ENCODE measurements at places on chromosomes 12 and 14.

DNA sequence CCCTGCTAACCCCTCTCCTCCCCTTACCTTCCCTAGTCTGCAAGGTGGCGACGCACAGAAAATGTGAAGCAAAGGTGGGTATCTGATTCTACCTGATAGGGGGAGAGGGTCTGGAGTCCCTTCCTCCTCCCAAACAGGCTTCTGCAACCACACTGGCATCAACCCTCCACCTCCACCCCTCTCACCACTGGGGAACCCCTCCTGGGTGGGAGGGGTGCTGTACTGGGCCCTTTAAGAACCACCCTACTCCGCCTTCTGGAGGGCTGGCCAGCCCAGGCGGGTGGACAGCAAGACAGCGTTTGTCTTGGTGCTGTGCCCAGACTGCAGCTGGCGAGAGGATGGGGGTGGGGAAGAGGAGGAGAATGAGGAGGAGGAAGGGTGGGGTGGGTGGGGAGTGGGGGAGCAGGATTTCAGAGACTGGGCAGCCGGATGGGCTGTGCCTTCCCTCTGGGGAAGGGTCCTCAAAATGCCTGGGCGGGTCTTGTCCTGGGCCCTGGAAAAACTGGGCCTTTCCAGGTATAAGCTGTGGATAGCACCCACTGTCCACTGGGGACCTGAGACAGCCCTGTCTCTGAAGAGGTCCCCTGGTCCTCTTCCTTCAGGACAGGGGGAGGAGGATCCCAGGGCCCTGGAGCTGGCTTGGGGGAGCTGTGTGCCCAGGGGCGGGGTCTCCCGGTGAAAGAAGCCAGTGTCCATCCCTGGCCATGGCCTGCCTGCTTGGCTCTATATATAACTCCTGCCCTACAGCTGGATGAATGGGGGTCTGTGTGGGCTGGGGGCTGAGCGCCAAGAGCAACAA lies 2.8 kb downstream of the TNS2 start:
- DNase-seq = peak; percentile 97

DNA sequence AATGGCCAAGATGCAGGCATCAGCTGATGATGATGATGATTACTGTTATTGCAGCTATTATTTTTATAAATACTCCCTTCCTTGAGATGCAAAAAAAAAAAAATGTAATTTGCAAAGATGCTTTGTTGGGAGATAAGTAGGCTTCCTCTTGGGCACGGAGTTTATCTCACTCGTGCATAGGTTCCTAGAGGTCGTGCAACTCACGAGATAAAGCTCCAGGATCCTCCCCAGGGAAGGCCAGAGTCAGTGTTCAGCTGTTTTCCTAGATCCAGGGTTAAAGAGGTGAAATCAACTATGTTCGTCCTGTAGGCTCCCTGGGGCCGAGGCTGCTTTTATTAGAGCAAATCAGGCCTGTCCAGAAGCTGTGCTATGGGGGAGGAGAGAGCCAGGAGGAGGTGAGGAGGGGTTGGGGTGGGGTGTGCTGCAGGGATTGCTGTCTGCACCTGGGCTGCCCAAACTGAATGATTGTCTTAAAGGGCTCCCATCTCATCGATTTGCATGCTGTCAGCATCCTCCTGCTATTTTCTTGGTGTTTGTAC lies 270.3 kb downstream of the NRXN3 start:
- no peak for DNase-seq

- no peak for DNase-seq
These were observed 11.6 kb upstream of the SYNDIG1L start for GRCh38 chr14:74437496-74438053.

DNA sequence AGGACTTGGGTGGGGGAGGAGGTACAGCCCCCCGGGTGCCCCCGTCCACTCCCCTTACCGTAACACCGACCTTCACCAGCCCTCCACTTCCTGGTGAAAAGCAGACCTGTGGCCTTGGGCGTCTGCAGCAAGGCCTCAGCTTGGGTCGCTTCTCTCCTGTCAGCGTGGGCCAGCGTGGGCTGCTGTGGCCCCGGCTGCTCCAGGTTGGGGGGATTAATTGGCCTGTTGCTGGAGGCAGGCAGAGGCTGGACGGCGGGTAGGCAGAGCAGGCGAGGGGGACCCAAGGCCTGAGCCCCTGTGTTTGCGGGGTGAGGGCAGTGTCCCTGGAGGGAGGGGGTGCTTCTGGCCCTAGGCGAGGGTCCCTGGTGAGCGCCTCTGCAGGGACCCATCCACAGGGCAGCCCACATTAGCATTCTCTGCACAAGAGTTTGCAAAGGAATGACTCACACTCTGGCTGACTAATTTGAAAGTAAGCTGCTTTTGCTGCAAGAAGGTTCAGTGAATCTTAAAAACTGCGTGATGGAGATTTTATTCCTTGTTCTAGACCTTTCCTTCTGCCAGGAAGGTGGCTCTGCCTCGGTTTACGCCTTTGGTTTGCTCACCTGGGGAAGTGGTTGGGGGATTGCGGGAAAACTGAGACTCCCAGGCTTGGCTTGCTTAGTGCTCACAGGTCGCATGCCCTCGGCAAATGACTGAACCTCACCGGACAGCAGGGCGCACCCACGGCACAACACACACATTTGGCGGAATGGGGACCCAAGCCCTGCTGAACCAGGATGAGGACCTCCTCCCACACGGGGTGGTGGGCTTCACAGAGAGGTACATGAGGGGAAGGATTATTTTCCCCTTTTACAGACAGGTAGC lies 37.9 kb upstream of the DLK1 start:
- DNase-seq = no peak

GRCh38 chr12:85626001-85626783 lies 210.0 kb downstream of the RASSF9 start:
- no peak for DNase-seq

GRCh38 chr12:62210422-62210821 lies 49.8 kb upstream of the USP15 start:
- peak; percentile 12 for DNase-seq

GRCh38 chr14:94376976-94377865 lies 11.2 kb downstream of the SERPINA1 start:
- no peak for DNase-seq

- DNase-seq = peak; percentile 33
These were observed at the start of gene WSCD2 for GRCh38 chr12:108129017-108129812. Gene WSCD2, plus strand, starts transcription at chr12:108129288. Its CDS starts 66,545 bp downstream, at chr12:108195833.

- no peak for DNase-seq
These were observed 34.2 kb upstream of the STRN3 start for GRCh38 chr14:31060253-31060875.

DNA sequence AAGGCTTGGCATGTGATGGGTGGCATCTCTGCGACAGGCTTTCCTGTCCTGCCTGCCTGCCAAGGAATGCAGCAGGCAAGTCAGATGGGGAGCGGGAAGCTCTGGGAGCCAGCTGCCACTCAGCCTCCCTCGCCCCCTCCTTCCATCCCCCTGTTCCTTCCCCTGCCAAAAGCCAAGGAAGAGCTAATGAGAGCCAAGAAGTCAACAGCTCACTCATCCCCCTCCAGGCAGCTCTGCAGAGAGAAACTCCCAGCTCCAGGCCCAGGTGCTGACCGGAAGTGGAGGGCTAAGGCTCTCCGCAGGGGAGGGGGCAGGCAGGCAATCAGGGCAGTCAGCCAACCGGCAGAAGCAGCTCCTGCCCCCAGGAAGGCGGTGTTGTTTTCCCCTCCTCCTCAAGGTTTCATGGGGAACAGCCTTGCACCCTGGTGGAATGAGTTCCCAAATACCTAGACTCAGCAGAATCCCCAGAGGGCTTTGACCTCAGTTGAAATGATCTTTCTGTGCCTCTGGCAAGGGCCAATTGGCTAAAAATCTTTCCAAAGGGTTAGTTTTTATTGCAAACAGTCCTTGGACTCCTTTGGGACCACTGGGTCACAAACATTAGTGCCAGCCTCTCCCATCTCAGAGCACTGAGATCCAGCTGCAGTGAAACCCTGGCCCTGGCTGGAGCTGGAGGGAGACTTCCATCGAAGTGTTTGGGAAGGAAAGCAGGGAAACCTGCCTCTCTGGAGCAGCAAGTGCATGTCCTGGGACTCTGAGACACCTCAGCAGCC lies 349.1 kb downstream of the DPF3 start:
- no peak for DNase-seq

DNA sequence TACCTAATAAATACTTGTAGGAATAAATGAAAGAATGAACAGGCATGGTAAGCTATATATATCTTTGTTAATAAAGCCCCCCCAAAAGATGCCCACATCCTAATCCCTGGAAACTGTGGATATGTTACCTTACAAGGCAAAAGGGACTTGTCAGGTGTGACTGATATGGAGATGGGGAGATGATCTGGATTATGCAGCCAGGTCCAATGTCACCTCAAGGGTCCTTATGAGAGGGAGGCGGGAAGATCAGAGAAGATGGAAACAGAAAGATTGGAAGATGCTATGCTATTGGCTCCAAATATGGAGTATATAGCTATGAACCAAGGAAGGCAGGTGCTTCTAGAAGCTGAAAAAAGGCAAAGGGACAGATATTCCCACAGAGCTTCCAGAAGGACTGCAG lies 3.4 kb downstream of the RBM19 start:
- DNase-seq = no peak

GRCh38 chr12:117835156-117835555 lies 133.6 kb downstream of the KSR2 start:
- DNase-seq = no peak

- DNase-seq = no peak
These were observed 255.2 kb downstream of the NRXN3 start for GRCh38 chr14:78425330-78425729.

DNA sequence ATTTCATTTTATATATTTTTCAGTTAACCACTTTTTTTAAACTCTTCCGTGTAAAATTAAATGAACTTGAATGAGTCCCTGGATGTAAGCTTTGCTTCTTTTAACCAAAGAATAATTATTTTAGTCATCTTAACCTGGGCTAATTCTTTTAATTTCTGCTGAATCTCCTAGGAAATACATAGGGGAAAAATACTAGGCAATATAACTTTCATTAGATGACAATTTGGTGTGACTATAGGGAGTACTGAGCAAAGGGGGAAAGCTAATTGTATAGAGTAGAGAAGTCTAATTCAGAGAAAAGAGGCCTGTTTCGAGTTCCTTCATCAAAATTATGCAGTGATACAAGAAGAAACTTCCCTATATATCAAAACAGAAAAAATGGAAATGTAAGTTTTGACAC lies 388.1 kb downstream of the NOVA1 start:
- DNase-seq = no peak

- DNase-seq = no peak
These were observed 4.0 kb downstream of the ACVRL1 start for GRCh38 chr12:51911307-51911706.

GRCh38 chr12:98371419-98371818 lies 144.0 kb upstream of the TMPO start:
- no peak for DNase-seq

- DNase-seq = no peak
These were observed 176.3 kb upstream of the ATP2B1 start for GRCh38 chr12:89884952-89885351.

DNA sequence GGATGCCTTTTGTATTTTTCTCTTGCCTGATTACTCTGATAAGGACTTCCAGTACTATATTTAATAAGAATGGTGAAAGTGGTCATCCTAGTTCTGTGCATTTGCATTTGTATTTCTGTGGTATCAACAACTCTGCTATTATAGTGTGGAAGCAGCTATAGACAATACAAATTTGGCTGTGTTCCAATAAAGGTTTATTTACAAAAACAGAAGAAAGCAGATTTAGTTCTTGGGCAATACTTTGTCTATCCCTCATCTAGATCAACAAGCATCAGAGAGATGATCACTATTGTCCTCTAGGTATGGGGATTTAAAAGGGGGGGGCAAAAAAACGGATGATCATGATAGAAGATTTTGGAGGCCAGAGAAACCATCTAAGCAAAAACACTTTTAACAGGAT lies 19.1 kb upstream of the BTG1 start:
- DNase-seq = no peak

DNA sequence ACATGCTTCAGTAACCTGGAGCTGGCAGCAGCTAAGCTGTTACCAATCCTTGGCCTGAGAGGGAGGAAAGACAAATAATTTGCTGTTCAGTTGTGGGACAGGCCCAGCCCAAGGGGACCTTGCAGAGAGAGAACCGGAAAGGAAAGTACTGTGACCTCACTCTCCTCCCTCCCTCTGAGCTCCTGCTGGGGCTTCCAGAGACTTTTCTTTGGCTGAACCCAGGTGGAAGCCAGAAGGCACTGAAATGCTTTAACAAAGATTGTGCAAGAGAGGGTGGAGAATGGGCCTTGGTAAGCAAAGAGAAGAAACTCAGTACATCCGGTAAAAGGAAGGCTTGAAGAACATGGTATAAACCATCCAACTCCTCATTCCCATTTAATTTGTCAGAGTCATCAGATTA lies 457.1 kb downstream of the GLT1D1 start:
- no peak for DNase-seq

DNA sequence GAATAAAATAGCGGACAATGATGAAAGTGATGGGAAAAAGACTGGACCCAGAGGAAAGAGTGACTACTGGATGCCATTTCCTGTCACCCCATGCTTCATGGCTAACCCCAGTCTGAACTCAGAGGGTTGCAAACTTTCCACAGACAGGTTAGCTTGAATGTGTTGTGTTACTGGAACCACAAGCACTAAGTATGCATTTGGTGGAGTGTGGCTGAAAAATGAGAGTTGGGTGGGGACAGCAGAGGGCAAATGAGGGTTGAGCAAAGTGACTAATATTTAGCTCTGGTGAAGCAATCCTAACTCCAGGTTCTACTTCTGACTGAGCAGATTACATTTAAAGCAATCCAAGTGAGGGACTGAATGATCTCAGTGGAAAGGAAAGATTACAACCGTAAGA lies 1.6 kb downstream of the SLC16A7 start:
- peak; percentile 40 for DNase-seq

DNA sequence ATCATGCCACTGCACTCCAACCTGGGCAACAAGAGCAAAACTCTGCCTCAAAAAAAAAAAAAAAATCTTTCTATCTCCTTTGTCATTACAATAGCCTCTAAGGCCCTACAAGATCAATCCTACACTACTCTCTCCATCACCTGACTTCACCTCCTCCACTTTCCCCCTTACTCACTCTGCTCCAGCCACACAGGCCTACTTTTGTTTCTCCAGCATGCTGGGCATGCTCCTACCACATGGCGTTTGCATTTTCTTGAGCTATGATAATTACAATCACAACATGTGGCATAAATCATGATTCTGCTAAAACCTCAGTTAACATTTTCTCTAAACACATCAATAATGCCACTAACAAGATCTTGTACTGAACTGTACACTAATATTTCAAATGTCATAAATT lies 7.8 kb downstream of the PPP1R13B start:
- no peak for DNase-seq
